ENCODE measurements at places on chromosomes 1 and 21.
A peak's percentile ranks its signal among the peaks of the same experiment; 100 is the strongest.

GRCh38 chr1:115865704-115866380 lies 24.9 kb upstream of the NHLH2 start:
- no peak for DNase-seq

- no peak for DNase-seq
Observed at GRCh38 chr1:199362996-199363395, 664.5 kb upstream of the NR5A2 start.

- peak; percentile 82 for DNase-seq
Observed at GRCh38 chr1:92953491-92953890, 7.8 kb downstream of the DIPK1A start.

- DNase-seq = no peak
Observed at GRCh38 chr1:214623430-214623829, 20.4 kb downstream of the CENPF start.

DNA sequence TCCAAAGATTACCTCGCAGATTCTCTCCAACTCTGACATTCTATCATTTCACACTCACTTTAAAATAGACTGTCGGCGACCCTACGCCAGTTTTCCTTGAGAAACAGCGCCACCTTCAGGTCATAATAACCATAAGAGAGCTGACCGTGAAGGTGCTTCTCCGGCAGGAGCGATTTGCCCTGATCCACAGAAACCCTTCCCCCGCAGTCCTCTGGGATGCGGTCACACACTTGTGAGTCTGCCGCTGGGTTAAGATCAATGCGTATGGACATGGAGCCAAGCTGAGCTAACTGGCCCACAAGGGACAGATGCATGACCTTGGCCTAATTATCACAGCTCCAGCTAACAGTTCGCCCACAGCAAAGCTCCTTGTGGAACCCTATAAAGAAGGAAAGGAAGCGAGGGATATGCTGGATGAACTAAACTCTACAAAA lies 32.8 kb upstream of the IFNAR2 start:
- peak; percentile 82 for DNase-seq

- no peak for DNase-seq
Observed at GRCh38 chr1:182350839-182351238, 40.8 kb downstream of the GLUL start.

GRCh38 chr1:91555821-91556531 lies 55.3 kb downstream of the CDC7 start:
- DNase-seq = no peak

GRCh38 chr21:39007532-39007931 lies 175.7 kb downstream of the PSMG1 start:
- no peak for DNase-seq

GRCh38 chr1:37752583-37753471 lies 12.1 kb downstream of the EPHA10 start:
- no peak for DNase-seq

GRCh38 chr1:31401241-31401640 lies 11.8 kb upstream of the SERINC2 start:
- DNase-seq = peak; percentile 25

- DNase-seq = no peak
Observed at GRCh38 chr1:155296661-155297060, 4.6 kb downstream of the PKLR start.

DNA sequence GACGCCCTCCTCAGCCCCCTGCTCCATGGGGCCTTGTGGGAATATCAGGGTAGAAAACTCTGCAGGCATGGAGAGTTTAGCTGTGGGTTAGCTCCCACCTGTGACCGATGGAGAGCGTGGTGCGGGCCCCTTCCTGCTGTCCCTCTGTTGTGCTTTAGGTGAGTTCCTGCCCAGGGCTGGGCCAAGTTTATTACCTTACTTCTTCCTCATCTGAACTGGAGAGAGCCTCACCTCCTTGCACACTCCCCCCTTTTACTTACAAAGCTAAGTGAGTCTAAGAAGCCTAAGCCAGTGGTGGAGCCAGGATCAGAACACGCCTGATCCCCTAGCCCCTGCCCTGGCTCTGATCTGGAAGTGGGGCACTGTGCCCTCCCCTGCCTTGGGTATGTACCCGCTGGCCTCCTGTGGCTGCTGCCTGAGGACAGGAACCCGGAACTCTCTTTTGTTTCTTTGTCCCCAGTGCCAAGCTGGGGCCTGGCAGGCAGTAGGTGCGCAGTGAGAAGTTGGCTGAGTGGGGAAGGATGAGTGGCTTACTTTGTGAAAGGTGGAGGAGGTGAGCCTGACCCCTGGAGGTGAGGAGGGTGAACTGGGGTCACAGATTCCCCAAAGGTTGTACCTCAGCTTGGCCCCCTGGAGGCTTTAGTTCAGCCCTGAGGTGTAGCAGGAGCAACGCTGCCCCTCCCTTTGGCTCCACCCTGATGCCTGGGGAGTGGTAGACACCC lies 32.9 kb downstream of the ARHGEF10L start:
- DNase-seq = peak; percentile 66

DNA sequence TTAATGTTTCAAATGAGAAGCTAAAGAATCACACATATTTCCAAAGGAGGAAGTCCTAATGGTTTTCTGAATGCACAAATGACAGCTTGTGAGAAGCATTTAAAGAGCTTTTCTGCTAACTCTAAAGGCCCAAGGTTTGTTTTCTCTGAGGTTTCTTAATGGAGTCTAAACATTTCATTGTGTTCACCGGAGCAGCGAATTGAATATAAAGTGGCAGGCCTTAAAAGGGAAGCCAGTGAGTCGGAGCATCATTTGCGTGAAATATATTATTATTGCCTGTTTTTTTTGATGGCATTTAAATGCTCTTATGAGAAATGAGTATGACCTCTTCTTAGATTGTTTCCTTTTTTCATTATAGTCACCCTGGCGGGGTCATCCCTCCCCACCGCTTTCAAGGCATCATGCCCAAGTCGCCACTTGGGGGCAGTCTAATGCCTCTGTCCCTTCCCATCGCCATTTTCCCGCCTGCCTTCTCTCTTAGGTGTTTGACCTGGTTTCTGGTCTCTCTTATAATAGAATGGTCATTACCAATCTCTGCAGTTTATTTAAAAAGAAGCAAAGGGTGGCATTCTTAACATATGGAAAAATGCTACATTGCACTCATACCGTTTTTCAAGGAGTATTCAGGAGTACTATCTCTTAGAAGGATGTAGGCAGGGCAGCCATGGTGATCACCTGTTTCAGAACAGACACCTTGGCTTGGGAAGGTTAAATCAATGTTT lies 25.3 kb upstream of the OVAAL start:
- DNase-seq = peak; percentile 88

- peak; percentile 65 for DNase-seq
Observed at GRCh38 chr1:9653210-9653490, 1.6 kb downstream of the PIK3CD start.

- DNase-seq = peak; percentile 74
Observed at GRCh38 chr1:145891587-145892485, 6.2 kb upstream of the ANKRD35 start.

GRCh38 chr1:41478118-41478748 lies 6.2 kb downstream of the EDN2 start:
- DNase-seq = no peak

GRCh38 chr1:1618396-1619068 lies 3.2 kb downstream of the MIB2 start:
- no peak for DNase-seq

DNA sequence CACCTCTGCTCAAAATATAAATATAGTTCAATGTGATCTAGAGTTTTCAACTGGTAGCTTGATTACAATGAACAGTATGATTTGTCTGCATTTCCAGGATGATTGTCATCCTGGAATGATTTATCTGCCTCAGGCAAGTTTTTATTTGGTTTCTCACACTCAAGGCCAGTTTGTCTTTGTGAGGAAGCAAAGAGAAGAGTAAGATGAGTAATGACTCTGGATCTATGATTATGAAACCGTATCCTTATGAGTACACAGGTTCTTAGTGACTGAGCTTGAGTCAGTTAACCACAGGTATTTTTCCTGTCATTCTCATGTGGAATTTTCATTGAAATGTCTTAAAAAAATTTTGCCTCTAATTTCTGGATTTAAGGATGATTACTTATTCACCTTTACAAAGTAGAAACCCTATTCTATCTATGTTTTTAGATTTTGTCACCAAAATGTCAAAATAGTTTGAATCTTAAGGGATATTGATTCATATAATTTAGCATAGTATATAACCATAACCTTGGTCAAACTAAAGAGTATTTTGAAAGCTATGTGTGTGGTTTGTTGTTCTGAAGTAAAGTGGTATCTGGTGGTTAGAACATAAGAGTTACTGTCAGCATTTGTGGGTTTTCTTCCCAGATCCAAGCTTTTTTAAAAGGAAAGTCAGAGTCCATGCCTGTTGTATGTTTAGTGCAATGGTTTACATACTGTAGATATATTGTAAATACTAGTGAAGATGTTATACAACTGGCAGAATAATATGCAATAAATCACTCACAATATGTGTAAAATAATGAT lies 145.0 kb downstream of the RASAL2 start:
- no peak for DNase-seq

GRCh38 chr1:85315789-85316188 lies 39.4 kb upstream of the BCL10 start:
- DNase-seq = no peak

DNA sequence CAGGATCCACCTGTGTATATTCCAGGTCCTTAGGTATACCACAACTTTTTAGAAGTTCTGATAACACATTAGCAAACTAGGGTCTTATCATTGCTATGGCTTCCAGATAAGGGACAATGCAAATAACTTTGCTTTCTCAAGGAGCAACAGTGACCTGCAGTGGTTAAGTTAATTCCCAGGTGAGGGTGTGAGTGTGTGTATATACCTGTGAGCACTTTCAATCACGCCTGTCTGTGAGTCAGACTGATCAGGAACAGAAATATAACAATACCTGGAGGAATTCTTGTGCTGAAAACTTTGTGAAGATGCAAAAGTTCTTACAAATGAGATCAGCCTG lies 317.0 kb downstream of the PAPPA2 start:
- no peak for DNase-seq

GRCh38 chr1:184970691-184971161 lies 3.6 kb downstream of the NIBAN1 start:
- DNase-seq = no peak

DNA sequence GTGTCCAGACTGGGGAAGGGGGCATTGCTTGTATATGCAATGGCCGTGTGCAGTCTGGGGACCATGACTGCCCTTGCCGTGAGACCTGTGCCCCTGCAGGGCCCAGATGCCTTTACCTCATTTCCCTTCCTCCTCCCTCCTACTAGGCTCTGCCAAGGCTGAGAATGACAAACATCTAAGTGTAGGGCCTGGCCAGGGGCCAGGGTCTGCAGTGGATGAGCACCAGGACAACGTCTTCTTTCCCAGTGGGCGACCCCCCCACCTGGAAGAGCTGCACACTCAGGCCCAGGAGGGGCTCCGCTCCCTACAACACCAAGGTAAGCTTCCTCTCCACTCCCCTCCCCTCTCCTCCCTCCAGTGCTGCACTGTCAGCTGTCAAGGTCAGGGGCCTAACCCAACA lies 49.5 kb downstream of the YARS1 start:
- DNase-seq = no peak

- no peak for DNase-seq
Observed at GRCh38 chr1:96641282-96641681, 80.3 kb upstream of the PTBP2 start.

GRCh38 chr1:175270361-175270760 lies 77.8 kb upstream of the KIAA0040 start:
- DNase-seq = no peak

DNA sequence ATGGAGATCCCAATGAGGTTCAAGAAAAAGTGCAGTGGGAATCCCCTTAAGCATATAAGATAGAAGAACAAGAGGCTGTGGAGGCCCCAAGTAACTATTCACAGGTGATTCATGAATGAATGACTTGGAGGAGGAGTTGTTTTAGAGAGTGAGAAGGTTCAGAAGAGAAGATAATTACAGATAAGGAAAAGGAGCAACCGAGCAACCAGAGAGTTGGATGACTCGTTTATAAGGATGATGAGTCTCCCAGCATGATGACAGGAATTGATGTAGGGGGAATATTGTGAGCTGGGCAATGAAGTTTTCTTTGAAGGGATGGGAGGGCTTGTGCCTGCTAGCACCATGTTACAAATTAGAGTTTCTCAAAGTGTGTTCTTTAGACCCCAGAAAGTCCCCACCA lies 9.8 kb downstream of the C8A start:
- no peak for DNase-seq

- DNase-seq = peak; percentile 18
Observed at GRCh38 chr1:45925728-45926287, 122.4 kb downstream of the MAST2 start.

DNA sequence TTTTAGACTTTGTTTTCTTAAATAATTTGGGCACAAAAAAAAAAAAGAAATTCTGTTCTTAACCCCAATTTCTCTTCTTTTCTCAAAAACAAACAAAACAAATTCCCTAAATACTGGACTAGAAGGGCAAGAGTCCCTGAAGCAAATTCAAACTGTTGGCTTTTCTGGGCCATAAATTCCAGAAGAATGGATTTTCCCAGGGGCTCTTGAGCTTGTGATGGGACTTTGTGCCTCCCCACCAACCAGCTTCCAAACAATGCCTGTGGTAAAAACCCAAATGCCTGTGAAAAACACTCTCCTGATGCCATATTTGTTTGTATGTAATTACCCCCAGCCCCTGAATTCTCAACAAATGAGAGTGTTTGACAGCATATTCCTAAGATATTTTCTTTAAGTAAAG lies 55.4 kb downstream of the SGIP1 start:
- DNase-seq = no peak

GRCh38 chr21:36542312-36543101 lies 62.6 kb upstream of the CLDN14 start:
- DNase-seq = peak; percentile 46

DNA sequence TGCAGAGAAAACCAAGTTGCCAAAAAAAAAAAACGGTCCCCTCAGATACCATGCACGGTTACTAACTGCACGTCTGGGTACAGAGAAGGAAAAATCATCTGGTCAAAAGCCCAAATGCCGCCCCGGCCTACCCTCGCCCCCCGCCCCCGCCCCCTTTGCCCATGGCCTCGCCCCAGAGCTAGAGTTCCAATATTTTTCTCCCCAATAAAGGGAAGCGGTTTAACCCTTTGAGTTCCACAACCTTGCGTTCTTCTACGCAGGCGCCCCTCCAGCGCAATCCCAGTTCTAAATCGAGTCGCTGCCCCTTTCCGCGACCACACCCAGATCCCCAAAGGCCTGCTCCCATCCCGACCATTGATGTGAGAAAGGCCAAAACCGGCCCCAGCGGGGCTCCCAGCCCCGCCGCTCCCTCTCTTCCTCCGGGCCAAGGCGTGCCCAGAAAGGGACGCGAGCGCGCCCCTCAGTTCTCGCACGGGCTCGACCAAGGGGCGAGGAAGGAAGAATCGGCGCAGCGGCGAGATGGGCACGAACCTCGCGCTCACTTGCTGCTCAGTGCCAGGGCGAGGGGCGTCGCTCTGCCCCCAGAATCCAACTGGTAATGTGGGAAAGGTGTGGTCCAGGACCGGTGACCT lies 797 bp downstream of the WDR47 start:
- peak; percentile 64 for DNase-seq

- DNase-seq = no peak
Observed at GRCh38 chr1:203760506-203760905, 4.5 kb upstream of the LAX1 start.

- no peak for DNase-seq
Observed at GRCh38 chr21:35510294-35510693, 461.2 kb upstream of the RUNX1 start.

GRCh38 chr1:111227851-111228747 lies 586 bp downstream of the CHI3L2 start:
- no peak for DNase-seq

Measured in NAMALWA (cell line).